MCF 10A (cell line): ENCODE measurements at places on chromosomes 2 and 18. TPM values are rescaled to one million over a fixed set of nuclear protein-coding genes. Genes with fewer than 3 reads are reported as not detected.
A peak's percentile ranks its signal among the peaks of the same experiment; 100 is the strongest.

The UBR3 gene
- total RNA-seq: 28.7 and 30.0 TPM in 2 replicates

- DNase-seq: no peak
- H3K36me3 ChIP-seq: no peaks in the 10 kb centered on the region
- H3K4me3 ChIP-seq: no peak overlapping the region
- H3K27ac ChIP-seq: no peak overlapping the region
- H3K4me1 ChIP-seq: peaks cover 13% of the 10 kb centered on the region
These were observed 48.3 kb upstream of the TMEM18 start for GRCh38 chr2:725468-725867.

- no peaks in the 10 kb centered on the region for H3K27me3 ChIP-seq
- H3K4me1 ChIP-seq: peaks cover 24% of the 10 kb centered on the region
These were observed at the start of gene MXD1 for GRCh38 chr2:69914950-69915945. TSS of gene MXD1 (plus strand) at chr2:69915109. CDS start at chr2:69915331, 222 bp downstream.

DNA sequence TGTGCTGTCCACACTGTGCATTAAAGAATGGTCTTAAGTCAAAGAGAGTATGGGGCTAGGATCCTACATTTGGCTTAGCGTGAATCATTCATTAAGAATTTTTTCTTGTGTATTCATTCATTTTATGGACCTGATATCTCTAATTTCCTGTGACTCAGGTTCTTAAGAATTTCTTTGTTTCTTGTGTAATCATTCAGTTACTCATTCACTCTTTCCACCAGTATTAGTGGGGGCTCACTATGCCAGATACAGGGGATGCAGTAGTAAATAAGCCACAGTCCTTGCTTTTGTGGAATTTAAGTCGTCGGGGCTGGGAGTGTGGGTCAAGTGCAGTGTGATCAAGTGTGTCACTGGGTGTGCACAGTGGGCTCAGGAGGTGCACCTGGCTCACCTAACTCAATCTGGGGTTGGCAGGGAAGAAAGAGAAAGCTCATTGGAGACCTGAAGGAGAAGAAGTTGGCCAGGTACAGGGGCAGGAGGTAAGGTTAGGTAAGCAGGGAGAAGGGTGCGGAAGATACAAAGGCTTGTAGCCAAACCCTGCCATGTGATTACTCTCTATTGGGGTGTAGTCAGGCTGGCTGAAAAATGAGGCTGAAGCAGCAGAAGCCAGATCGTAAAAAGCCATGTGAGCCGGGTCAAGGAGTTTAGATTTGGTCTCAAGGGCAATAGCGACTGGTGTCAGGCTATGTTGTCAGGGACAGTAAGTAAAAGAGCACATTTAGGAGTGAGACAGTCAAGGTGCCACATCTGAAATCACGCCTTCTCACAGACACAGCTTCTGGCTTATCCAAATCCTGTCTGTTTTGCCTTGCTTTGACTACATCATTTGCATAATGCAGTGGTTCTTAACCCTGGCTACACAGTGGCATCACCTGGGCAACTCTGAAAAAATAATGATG is 67.2 kb downstream of the KCTD1 start:
- peak; percentile 88 for DNase-seq
- H3K4me3 ChIP-seq: peak overlapping the region; percentile 41
- peak overlapping the region; percentile 88 for H3K27ac ChIP-seq
- H3K36me3 ChIP-seq: peaks cover 39% of the 10 kb centered on the region
- H3K27me3 ChIP-seq: no peaks in the 10 kb centered on the region

- H3K4me3 ChIP-seq: no peak overlapping the region
- no peak overlapping the region for H3K27ac ChIP-seq
- H3K36me3 ChIP-seq: no peaks in the 10 kb centered on the region
- H3K4me1 ChIP-seq: no peaks in the 10 kb centered on the region
- H3K27me3 ChIP-seq: no peaks in the 10 kb centered on the region
These were observed 53.4 kb upstream of the PROKR1 start for GRCh38 chr2:68589963-68590362.

DNA sequence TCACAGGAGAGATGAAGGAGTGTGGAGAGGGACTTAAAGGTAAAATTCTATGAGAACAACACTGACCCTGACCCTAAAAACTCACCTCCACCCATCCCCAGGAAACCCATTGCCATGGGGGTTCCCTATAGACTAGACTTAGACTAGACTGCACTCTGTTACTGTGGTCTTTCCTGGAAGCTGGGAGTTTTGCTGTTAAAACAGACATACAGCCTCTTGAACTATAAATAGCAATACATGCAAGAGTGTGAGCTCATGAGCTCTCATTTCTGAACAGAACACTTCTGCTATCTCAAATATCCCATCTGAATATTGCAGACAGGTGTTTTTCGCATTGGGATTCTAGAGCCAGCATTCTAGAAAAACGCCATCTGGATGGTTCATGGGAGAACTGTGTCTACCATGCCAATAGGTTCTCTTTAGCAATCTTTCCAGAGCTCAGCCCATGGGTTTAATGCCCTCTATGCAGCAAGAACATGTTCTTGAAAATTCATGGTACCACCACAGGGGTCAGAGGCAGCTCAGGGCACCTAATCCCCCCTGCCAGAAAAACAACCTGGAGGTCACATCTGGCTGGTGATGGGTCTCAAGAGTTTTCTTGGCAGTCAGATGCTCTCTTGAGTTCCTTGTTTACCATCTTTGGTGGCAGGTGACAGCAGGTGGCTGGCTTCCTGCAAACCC is 51.9 kb downstream of the SLC14A2 start:
- peaks cover 16% of the 10 kb centered on the region for H3K4me1 ChIP-seq
- H3K4me3 ChIP-seq: no peak overlapping the region
- DNase-seq: no peak
- H3K27ac ChIP-seq: no peak overlapping the region
- no peaks in the 10 kb centered on the region for H3K27me3 ChIP-seq
- H3K36me3 ChIP-seq: no peaks in the 10 kb centered on the region

- H3K4me1 ChIP-seq: no peaks in the 10 kb centered on the region
- H3K36me3 ChIP-seq: no peaks in the 10 kb centered on the region
- DNase-seq: no peak
- no peaks in the 10 kb centered on the region for H3K27me3 ChIP-seq
- H3K27ac ChIP-seq: no peak overlapping the region
- H3K4me3 ChIP-seq: no peak overlapping the region
These were observed 48.4 kb upstream of the TMEM17 start for GRCh38 chr2:62554440-62554839.

DNA sequence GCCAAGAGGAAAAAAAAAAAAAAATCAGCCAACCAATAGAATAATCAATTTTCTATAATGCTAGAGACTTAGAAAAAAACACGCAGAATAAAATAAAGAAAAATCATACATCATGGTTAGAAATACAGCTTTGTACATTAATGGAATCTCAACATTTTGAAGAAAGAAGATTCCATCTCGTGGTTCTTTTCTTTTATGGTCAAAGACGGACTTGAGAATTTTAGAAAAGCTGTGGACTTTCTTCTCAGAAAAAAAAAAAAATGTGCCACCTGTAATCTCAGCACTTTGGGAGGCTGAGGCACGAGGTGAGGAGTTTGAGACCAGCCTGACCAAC is 41.8 kb upstream of the ATIC start:
- H3K27me3 ChIP-seq: no peaks in the 10 kb centered on the region
- H3K27ac ChIP-seq: peak overlapping the region; percentile 49
- H3K4me1 ChIP-seq: no peaks in the 10 kb centered on the region
- no peak for DNase-seq
- no peaks in the 10 kb centered on the region for H3K36me3 ChIP-seq

DNA sequence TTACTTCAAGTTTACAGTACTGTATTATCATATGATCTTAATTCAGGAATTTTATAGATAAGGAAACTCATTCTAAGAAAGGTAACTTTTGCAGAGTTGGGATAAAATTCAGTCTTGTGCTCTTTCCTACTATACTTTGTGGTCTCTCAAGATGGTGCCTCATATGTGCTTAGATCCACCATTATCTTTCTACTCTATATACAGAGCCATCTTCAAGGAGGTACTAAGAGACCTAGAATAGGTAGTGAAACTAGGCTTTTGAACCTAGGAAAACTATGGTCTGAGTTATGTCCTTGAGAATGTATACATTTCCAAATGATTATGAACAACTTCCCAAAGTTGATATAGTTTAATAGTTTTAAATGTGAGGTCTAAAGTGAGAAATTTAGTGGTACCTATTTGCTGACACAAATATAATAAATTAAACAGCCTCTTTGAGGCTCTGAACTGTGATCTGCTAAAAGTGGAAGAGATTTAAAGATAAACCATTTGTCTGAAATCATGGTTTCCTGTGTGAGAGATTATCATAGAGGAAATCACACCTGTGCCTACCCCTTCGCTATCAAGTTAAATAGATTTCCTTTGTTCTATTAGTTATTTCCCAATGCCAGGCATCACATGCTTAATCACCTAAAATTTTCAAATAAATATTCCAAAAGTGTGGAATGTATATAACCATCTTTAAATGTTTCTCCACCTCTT is 27.2 kb downstream of the ACAA2 start:
- peaks cover 58% of the 10 kb centered on the region for H3K36me3 ChIP-seq
- no peak overlapping the region for H3K27ac ChIP-seq
- H3K4me3 ChIP-seq: no peak overlapping the region
- H3K27me3 ChIP-seq: no peaks in the 10 kb centered on the region

DNA sequence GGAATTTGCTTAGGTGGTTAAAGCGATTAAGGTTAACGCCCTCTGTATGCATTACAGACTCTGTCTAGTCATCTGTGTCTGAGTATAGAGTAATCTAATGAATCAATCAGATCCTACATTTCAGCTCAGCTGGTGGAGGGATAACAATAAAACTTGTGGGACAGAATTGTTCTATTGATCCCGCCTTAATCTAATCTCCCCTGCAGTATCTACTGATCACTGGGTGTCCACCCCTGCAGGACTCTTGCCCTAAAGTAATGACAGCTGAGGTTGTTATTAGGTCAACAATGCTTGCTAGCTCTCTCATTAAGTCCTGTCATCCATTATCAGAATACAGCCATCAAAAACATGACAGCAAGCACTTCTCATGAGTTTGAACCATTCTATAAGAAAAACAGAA is 462.6 kb upstream of the TMEFF2 start:
- DNase-seq: no peak
- no peak overlapping the region for H3K4me3 ChIP-seq
- no peaks in the 10 kb centered on the region for H3K36me3 ChIP-seq
- no peak overlapping the region for H3K27ac ChIP-seq
- H3K4me1 ChIP-seq: no peaks in the 10 kb centered on the region

DNA sequence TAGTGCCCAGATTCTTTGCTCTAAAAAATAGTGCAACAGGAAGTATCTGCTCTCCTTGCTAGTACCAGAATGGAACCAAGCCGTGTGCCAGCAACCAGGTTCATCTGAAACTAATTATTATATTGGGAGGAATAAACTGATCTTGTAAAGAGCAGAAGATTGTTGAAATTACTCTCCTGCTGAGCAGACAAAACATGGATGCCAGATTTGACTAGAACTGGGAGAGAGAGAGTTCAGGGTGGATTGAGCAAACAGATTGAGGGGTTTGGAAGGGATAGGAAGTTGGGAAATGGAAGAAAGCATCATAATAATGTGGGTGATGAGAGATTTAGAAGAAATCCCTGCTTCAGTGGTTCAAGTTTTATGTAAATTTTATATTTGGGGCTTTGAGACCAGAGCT is 160.1 kb upstream of the RASGRP3 start:
- H3K36me3 ChIP-seq: peaks cover 52% of the 10 kb centered on the region
- no peak overlapping the region for H3K4me3 ChIP-seq
- H3K4me1 ChIP-seq: peaks cover 6% of the 10 kb centered on the region
- no peak overlapping the region for H3K27ac ChIP-seq
